ENCODE measurements at places on chromosomes 3 and 15.

- peak; percentile 68 for DNase-seq
Observed at GRCh38 chr3:181329024-181329423, 339.5 kb upstream of the DNAJC19 start.

DNA sequence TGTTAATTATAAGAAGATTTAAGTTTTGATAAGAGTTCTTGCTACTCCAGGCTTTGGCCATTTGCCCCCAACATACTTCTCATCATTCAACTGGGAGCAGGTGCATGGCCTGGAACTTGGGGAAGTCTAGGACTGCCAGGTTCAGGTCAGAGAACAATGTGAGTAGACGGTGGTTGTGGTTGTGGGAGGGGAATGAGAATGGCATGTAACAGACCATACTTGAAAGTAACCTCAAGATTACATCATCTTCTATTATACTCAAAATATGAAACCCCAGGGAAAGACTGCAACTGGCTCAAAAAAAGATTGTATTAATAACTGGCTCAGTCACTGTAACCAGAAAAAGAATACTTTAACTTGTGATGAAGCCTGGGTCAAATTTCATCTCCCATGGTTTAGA, 364.9 kb upstream of the DPPA4 start:
- no peak for DNase-seq

DNA sequence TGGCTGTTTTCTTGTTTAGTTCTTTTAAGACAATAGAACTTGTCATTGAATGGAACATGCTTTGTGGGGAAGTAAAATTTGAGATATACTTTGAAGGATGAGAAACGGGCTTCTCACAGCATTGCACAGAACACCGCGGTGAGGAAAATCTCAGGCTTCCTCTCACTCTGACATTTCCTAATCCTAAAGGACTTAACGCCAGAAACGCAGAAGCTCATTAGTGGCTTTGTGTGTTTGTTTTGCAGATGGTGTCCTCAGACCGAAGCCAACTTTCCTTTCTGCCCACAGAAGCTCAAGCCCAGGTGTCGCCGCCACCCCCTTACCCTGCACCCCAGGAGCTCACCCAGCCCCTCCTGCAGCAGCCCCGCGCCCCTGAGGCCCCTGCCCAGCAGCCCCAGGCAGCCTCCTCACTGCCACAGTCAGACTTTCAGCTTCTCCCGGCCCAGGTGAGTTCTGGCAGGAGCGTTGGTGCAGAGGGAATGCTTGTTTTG, 78.9 kb upstream of the BLM start:
- DNase-seq = no peak

DNA sequence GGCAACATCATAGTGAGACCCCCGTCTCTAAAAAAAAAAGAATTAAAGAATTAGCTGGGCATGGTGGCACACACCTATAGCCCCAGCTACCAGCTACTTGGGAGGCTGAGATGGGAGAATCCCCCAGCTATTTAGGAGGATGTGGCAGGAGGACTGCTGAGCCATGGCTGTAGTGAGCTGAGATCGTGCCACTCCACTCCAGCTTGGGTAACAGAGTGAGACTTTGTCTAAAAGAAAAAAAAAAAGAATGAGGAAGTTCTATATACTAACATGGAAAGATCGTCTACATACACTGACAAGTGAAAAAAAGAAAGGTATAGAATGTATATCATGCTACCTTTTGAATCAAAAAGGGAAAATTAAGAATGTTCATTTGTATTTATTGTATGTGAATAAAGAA, 83.9 kb upstream of the CDAN1 start:
- DNase-seq = no peak

- DNase-seq = no peak
Observed at GRCh38 chr3:123656691-123657090, 71.8 kb upstream of the HACD2 start.

DNA sequence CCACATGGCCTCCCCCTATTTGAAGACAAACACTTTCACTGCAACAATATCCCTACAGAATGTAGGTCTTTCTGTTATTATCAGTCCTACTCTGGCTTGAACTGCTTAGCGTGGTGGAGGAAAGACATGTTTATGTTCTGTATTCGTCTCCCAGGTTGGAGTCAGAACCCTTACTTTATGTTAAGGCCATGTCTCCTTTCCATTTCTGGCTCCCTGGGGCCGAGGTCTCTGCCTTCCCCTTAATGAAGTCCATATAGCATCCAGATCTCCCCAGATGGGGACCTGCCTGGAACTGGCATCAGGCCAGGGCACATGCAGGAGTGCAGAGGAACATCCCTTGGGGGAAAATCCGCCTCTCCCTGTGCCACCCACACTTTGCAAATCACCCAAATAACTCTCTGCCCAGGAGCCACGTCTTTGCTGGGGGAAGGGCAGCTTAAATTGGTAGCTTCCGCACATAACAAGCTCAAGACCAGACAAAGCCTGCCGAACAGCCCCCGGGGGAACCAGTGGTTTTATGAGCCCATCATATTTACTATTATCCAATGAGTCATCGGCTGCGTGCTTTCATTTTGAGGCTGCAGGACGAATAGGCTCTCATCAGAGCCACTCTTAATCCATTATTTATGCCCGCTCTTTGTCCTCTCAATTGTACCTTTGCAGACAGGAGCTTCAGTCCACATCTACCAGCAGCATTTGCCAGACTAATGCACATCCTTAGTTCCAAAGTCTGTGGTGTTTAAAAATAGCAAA, 237.0 kb downstream of the UACA start:
- peak; percentile 84 for DNase-seq

DNA sequence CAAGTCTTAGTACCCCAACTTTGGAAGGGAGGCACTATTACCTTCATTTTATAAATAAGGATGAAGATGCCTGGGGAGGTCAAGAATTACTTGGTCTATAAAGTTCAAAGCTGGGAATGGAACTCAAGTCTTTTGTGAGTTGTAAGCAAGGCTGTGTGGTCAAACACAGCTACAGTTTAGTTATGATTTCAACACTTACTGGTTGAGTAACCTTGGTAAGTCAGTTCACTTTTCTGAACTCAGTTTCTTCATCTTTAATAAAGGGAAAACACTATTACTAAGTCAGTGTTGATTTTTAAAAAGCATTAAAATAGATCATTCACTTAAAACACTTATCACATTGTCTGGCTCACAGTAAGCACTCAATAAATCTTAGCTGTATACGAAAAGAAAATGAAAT, 200.4 kb upstream of the ADAMTS9 start:
- DNase-seq = no peak

GRCh38 chr3:165339753-165340152, 143.6 kb upstream of the SLITRK3 start:
- no peak for DNase-seq

DNA sequence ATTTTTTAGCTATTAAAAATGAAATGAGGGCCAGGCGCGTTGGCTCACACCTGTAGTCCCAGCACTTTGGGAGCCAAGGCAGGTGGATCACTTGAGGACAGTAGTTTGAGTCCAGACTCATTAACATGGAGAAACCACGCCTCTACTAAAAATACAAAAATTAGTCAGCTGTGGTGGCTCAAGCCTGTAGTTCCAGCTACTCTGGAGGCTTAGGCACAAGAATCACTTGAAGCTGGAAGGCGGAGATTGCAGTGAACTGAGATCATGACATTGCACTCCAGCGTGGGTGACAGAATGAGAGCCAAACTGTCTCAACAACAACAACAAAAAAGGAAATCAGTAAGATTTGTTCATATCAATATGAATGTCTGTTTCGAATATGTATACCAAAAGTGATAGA, 517.1 kb downstream of the ROBO1 start:
- no peak for DNase-seq
